ENCODE measurements at places on chromosomes 12 and 14.

DNA sequence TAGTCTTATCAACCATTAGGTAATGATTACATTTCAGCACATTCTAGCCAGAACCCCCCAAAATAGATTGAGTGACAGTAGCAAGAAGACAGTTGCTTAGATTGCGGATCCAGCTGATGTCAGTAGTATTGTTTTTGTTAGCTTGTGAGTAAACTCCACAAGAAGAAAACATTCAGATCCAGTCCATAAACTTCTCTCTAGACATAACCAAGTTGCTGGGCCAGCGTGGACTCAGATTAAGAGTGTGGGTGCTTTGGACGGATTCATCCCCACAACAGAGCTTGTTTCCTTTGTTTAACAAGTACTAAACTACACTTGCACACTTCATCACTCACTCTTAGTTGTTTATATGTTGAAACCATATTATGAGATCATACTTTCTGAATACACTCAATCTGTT is 293.4 kb downstream of the NPAS3 start:
- DNase-seq = no peak

DNA sequence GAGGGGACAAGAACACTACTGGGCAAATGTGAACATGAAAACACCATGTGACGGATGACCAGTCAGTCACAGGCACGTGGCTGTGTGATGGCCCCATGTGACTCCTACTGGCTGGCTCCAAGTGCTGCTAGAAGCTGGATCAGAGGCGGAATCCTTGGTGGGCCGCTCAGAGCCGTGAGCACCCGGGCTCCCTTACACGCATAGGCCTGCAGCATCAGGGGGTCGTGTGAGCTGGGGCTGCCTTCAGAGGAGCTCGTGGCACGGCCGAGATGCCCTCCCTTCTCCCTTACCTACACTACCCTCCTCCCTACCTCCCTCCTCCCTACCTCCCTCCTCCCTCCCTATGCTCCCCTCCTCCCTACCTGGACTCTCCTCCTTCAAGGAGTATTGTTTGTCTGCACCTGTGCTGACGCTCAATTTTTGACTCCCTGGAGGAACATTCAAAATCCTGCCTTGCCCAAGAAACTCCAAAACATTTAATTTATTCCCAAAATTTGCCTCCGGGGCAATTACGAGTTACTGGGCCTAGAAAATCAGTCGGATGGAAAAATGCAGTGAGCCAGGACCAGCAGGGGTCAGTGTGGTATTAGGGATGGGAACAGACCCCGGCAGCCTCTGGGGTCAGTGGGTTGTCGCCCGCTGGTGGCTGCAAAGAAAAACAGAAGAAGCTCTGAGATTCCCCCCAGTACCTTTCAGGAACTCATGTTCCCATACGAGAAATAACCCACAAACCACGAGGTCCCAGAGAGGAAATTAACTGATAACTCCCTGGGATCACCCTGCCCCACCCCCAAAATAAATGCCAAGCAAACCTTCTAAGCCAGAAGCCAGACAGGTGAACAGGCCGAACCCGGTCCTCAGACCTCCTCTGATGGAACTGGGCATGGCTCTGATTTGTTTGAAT is 61.3 kb downstream of the C14orf132 start:
- DNase-seq = peak; percentile 68

- no peak for DNase-seq
These were observed 216.2 kb downstream of the PELI2 start for GRCh38 chr14:56334458-56334857.

GRCh38 chr14:59182641-59183040 is 5.8 kb upstream of the DAAM1 start:
- no peak for DNase-seq

DNA sequence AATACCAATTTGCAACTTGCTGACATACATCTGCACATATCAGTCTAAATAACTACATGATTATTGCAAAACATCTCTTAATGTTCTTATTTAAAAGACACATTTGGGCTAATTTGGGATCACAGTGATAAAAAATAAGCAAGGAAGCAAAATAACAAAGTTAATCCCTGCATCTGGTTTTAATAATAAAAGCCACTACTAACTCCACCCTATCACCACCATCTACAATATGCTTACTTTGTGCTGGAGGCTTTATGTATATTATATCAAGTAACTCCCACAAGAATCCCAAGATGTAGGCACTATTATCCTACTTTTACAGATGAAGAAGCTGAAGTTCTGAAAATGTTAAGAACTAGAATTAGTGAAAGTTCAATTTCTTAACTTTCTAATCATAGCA is 45.7 kb downstream of the TAOK3 start:
- DNase-seq = no peak

GRCh38 chr12:104319028-104319427 is 15.5 kb downstream of the EID3 start:
- no peak for DNase-seq

DNA sequence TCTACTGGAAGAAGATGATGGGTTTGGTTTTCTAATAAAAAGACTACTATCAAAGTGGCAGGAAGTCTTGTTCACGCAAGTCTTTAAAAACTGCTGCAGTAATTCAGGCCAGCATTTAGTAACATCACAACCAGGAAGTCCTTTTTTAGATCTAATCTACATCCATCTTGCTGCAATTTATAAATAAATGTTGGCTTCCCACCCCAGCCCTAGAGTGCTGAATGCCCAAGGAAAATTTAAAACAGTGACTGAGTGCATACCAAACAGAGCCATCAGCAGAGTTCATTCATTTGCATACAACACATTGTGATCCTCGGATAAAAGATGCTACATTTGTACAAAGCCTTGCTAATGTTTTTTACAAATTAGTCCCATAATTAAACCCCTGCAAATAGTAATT is 72.1 kb downstream of the PHLDA1 start:
- DNase-seq = no peak

DNA sequence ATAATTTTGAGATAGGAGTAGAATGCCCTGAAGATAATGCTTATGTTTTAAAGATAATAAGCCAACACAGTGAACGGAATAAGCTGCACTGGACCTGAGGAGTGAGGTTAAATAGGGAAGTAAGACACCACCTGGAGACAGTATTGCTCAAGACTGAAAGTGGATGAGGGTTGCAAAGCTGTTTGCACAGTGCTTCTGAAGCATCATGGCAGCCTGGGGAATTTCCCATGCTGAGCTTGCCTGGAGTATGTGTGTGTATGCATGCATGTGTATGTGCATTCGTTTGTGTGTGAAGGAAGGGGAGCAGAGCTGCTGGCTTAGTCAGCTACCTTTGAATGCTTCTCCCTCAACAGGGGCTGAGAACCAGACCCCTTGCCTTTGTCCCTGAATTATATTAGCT is 35.8 kb downstream of the BHLHE41 start:
- DNase-seq = no peak

- DNase-seq = no peak
These were observed 903 bp downstream of the BRF1 start for GRCh38 chr14:105299654-105300541.

- no peak for DNase-seq
These were observed 29.8 kb upstream of the NFYB start for GRCh38 chr12:104167519-104168458.

DNA sequence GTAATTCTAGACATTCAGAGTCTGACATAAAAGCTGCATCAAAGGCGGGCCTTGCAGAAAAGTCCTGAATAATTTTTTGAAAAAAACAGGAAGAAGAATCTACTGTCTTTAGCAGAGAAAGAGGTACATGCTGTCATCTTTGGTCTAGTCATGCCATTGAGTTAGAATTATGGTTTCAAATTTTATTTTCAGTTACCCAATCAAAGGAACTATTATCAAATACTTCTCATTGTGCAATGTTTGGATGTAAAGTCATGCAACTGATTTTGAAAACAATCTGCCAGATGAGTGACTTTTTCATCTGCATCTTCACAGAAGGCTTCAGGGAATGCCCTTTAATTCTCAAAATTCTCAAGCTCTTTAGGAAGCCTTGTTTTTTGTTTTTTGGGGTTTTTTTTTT is 803.5 kb downstream of the FLRT2 start:
- DNase-seq = no peak

GRCh38 chr12:57518920-57519795 is 1.2 kb downstream of the DDIT3 start:
- no peak for DNase-seq

GRCh38 chr14:102667703-102668102 is 75.3 kb downstream of the RCOR1 start:
- no peak for DNase-seq

DNA sequence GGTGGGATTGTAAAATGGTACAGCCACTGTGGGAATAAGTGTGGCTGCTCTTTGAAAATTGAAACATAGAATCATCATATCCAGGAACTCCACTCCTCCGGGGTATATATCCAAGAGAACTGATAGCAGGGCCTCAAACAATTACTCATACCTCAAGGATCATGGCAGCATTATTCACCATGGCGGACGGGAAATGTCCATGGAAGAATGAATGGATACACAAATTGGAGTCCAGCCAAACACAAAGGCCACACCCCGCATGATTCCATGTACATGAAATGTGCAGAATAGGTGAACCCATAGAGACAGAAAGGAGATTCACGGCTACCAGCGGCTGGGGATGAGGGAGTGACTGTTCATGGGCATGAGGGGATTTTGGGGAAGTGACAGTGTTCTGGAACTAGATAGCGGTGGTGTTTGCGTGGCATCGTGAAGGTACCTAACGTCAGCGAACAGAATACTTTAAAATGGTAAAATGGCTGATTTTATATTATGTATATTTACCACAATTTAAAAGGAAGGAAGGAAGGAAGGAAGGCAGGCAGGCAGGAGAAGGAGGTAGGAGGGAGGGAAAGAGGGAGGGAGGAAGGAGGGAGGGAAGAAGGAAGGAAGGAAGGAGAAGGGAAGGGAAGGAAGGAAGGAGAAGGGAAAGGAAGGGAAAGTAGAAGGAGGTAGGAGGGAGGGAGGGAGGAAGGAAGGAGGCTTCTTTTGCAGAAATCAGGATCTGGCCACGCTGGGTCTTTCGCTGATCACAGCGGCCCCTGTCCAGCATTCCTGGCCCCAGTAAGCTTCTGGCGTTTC is 14.1 kb upstream of the NCOR2 start:
- no peak for DNase-seq

DNA sequence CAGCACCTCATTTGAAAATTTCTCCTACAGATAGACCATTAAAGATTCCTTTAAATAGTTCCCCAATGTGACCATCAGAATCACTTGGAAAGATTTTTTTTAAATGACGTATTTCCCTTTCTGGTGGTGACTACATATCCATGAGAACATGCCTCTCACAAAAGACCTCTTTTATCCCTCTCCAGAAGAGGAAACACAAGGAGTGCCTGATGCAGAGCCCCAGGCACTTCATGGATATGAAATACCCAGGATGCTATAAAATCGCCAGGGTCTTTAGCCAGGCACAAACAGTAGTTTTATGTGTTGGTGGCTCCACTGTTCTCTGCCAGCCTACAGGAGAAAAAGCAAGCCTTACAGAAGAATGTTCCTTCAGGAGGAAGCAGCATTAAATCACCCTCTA is 97.1 kb downstream of the ETNK1 start:
- DNase-seq = no peak

- no peak for DNase-seq
These were observed 289.9 kb upstream of the KITLG start for GRCh38 chr12:88870000-88870737.

DNA sequence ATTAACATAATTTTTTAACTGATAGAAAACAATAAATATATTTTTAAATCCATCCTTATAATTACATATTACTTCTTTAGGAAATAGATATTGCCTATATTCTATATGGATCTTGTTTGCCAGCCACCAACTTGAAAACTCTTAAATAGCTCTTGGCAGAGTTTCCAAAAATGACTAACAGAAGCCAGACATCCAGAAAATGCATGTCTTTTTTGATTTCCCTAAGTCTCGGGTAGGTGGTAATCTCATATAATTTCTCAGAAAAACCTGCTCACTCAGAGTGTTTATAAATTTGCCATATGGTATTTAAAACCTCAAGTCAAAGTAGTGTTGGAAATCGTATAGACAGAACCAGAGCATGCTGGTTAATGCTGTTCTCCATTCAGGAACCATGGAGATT is 360.4 kb upstream of the FOXG1 start:
- no peak for DNase-seq

DNA sequence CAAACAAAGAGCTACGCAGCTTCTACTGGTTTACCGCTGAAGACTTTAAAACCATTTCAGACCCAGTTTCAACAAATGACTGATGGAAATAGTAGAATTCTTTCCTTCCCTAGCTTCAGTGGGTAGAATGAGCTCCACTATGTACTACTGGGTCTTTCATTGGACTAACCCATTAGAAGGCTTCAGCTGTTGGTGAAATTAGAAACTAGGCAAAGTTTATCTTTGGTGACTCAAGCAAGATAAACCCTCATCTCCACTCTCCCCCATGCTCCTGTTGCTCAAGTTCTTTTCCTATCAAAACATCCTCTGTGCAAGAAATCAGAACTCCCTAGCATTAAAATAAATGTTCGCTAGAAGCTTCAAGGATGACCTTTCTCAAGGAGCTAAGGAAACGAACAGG is 159.2 kb downstream of the PAWR start:
- no peak for DNase-seq

DNA sequence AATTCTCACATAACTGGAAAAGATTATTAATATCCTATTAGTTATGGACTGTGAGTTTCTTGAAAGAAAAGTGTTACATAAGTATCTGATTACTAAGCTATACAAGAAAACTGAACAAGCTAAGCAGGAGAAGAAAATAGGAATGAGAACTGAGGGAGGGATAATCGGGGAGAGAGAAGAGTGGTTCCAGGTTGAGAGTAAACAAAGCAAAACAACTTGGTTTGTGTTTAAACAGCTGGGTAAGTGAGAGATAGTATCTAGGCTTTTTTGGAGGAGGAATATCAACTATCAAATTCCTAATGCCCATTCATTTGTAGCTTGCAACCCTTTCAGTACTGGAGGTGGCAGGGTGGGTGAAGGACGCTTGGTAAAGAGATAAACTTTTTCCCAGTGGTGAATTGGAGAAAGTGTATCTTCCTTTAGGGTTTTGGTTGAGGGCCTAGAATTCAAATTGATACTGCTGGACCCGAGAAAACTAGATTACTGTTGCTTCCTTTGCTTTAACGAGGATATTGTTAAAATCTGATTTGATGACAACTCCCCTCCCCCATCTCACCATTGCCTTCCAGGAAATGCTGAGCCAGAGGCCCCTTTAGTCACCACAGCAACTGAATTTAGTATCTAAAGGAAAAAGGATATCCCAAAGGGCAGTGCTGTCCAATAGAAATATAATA is 2.0 kb upstream of the SLC2A3 start:
- DNase-seq = peak; percentile 7

DNA sequence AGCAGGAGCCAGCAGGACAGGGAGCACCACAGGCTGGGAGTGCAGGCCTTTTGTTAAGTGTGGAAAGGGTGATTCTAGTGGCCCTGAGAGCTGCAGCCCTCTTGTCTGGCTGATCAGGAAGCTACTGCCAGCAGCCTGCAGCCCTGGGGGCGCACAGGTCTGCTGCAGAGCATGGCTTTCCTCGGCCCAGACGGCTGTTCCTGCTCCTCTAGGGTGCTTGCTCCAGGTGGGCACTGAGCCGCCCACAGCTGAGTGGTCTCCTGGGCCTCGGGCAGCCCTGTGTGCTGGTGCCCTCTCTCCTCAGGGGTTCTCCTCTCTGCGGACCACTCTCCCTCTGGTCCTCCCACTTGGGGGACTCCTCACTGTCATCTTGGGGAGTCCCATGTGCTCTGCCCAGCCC is 18.9 kb downstream of the CCDC88C start:
- DNase-seq = no peak

Data from HFF-Myc (cell line).